GF-D8 (cell line): ENCODE measurements at places on chromosomes 4 and X.

GRCh38 chr4:183011213-183011907 lies 87.7 kb upstream of the WWC2 start:
- DNase-seq: no peak

- DNase-seq: no peak
These were observed 872 bp upstream of the TEC start for GRCh38 chr4:48270523-48270897.

DNA sequence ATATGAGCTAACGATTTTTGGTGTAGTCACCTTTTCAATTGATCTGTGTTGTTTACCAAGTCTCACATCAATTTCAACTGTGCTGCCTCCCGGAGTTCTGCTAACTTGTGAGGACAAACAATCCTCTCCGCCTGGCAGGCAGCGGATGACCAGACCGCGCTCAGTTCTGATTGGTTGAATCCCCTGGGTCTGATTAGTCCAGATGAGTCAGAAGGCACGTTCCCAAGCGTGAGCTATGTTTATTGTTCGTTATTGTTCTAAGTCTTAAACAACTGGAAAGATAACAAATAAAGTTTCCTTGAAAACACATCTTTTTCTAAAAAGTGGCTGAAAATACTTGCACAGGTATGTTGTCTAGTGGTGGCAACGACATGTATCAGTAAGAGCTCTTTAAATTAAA lies 37.9 kb upstream of the TRPC3 start:
- no peak for DNase-seq

- peak; percentile 7 for DNase-seq
These were observed 119.7 kb downstream of the NFKB1 start for GRCh38 chr4:102620697-102621497.

DNA sequence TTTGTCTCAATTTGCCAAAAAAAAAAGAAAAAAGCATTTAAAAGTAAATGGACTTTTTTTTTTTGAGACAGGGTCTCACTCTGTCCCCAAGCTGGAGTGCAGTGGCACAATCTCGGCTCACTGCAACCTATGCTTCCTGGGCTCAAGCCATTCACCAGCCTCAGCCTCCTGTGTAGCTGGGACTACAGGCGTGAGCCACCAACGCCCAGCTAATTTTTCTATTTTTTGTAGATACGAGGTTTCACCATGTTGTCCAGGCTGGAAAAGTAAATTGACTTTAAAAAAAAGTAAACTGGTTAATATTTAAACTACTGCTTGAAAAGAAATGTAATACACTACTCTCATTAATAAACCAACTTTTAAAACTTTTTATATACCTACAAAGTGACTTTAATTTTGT lies 5.9 kb downstream of the AIFM1 start:
- no peak for DNase-seq

DNA sequence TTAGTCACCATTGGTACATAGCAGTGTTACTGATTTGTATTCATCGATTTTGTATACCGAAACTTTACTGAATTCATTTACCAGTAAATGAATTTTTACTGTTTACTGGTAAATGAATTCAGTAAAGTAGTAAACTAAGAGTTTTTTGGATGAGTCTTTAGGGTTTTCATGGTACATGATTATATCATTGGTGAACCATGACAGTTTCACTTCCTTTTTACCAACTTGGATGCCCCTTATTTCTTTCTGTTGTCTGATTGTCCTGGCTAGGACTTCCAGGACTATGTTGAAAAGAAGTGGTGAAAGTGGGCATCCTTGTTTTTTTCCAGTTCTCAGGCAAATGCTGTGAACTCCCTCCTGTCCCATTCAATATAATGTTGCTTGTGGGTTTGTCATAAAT lies 494.9 kb downstream of the GALNTL6 start:
- no peak for DNase-seq

- no peak for DNase-seq
These were observed 39.6 kb downstream of the FAM47C start for GRCh38 chrX:37047776-37048175.

- no peak for DNase-seq
These were observed 5.5 kb upstream of the TLR10 start for GRCh38 chr4:38788317-38788716.

- no peak for DNase-seq
These were observed 151.9 kb upstream of the SLC7A11 start for GRCh38 chr4:138393886-138394610.

DNA sequence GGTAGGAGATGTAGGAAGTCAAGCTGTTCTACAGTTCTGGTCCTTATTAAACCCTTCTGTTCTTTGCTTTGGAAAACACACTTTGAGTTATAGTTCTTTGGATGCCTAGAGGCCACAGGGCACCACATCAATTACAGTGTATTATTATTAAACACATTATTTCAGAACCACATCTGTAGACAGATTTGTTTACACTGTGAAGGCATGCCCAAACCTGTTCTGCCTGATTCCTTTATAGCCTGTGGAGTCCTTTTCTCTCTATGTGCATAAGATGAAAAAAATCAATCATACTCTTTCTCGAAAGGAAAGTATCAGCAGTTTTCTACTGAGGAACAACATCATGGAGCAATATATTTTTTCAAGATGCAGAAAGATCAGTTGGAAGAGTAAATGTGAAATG lies 371.3 kb upstream of the INTU start:
- DNase-seq: no peak

- no peak for DNase-seq
These were observed 208.1 kb downstream of the TRIML1 start for GRCh38 chr4:188347339-188347738.

DNA sequence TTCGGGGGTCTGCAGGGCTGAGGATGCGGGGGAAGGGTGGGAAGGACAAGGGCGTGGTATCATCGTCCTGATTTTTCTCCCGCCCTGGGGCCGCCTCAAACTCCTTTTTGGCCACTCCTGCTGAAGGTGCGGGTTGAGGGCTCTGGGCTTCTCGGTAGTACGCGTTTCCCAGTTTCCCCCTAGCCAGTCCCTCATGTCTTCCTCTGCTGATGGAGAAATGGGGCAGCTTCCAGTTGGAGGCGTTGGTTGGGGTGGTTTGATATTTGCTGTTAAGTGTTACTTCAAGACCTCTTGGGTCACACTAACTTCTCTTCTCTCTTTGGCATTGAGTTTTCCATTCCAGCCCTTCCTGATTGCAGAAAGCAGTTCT lies 482 bp downstream of the GSTCD start:
- DNase-seq: peak; percentile 27

DNA sequence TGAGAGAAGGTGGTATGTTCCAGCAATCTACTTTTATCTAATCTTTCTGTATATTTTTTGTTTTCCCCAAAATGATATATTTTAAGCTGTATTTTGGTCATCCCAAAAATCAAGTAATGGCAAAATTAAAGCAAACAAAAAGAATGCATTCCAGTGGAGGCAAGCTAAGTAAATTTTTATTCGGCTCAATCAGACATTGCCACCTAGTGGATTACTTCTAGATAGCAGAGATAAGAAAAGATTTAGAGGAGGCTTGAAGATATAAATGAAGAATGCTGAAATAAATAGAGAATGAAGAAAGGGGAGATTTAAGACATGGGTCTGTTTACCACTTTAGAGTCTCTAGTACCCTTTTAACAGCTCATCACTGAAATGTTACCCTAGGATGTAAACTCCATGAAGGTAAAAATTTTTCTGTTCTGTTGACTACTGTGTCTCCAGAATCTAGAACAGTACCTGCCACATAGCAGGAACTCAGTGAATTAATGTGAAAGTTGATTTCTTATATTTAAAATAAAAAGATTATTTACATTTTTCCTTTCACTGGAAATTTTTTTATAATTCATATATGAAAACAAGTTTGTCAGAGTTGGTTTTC lies 110.9 kb upstream of the ANK2 start:
- DNase-seq: no peak

DNA sequence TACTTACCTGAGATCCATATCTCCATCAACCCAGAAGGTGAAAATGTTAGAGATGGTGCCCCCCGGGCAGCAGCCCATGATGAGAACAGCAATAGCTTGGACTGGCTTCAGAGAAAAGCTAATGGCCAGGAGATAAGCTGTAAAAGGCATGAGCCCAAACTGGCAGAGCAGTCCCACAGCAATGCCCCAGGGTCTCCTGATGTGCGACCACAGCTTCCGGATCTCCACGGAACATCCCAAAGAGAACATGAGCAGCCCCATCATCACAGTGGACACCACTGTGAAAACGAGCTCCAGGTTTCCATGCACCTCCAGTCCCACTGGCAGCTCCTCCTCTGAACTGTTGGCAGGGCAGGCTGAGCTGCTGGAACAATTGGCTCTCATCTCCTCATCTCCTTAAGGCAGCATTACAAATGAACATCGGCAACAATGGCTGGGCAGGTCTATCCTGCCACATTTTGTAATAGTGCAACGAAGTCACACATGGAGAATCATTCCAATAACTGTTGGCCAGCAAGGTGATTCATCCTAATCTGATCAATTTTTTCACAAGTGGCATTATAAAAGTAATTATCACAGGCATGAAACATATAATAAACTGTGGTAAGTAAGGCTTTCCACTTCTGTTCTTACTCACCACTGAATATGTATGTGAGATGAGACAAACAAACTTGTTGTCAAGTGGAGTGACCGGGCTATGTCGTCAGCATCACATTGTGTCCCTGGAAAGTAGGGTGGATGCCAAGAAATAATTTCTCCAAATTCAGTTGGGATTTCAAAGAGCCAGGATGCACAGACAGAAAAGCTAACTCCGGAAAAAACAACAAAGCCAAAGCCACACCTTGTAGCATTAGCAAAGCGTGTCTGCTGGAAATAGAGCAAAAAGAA lies at the start of gene SLC10A6:
SLC10A6 (minus strand) TSS at position 653 of the 888 bp plus-strand sequence; CDS start at position 384, 269 bp downstream.
- DNase-seq: no peak

DNA sequence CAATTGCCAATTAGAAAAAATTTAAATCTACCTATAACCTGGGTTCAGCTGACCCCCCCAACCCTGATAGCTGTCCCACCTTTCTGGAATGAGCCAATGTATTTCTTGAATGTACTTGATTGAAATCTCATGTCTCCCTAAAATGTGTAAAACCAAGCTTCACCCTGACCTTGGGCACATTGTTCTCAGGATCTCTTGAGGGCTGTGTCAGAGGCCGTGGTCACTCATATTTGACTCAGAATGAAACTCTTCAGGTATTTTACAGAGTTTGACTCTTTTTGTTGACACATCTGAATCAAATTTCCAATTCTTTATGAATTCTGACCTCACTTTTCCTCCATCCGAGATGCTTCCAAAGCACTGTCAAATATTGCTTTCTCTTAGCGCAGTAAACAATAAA lies 115.3 kb upstream of the BEND4 start:
- DNase-seq: no peak

- no peak for DNase-seq
These were observed 609.3 kb downstream of the FSTL5 start for GRCh38 chr4:161554372-161554990.

DNA sequence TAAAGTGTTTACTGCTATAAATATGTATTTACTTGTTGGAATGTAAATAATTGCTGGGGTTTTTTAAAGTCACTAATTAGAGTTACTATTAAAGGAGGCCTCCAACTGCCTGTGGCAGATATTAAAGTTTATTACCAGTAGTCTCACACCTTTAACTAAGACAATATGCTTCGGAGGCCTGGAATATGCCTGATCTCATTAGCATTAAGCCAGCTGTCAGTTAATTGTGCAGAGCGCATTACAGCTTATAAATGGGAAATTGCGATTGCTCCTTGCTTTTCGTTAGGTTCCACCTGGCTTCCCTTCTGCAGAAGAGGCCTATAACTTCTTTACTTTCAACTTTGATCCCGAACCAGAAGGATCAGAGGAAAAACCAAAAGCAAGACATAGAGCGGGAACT lies 41.3 kb downstream of the CC2D2A start:
- no peak for DNase-seq

GRCh38 chr4:67694662-67695061 lies 6.3 kb downstream of the UBA6 start:
- no peak for DNase-seq

GRCh38 chr4:73730867-73731266 lies 9.5 kb upstream of the CXCL8 start:
- DNase-seq: peak; percentile 80

DNA sequence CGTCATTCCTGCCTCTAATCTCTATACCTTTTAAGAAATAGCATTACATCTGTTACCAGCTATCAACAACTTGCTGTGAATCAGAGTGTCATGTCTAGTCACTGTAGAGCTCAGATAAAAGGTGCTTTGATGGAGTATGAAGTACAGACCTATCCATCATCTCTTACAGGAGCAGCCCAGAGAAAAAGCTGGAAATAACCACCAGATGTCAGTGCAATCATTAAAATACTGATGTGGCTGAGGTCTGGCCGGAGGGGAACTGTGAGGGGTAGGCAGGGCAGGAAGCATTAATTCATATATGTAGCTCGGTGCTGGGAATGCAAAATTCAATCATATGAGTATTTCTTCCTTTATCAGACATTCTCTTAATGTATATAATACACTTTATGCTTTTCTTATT lies 100.6 kb downstream of the AKAP4 start:
- DNase-seq: no peak

DNA sequence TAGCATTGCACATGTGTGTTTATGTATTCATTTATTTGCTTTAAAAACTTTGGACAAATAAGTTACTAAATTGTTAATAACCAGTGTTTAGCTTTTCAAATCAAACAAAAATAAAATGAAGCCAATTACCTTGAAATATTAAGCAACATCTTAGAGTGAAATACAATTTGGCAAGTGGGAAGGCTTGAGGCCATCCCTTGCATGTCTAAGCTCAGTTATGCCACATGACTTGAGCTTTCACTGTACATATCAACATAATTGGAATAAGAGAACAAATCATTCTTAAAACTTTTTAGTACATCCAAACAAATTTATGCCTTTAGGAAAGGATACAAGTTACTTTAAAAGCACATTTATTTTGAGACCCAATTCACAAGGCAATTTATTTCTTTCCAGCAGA lies 640.6 kb downstream of the SPRY1 start:
- DNase-seq: no peak

GRCh38 chr4:148730082-148730640 lies 287.9 kb upstream of the NR3C2 start:
- no peak for DNase-seq

DNA sequence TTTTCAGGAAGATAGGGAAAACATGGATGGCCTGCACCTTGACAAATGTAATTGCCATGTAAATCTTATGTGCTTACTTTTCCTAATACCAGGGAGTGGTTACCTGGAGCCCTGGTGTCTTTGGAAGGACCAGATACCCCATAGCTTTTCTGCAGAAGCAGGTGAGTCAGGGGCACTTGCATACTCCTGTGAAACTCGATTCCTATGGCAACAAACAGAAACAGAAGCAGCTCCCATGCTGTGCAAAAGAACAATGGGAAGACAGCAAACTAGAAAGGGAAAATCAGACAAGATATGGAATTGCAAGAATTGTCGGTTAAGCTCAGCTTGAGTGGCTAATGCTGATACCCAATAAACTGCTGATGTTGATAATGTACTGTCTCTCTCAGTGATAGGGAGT lies 117.4 kb upstream of the AFF2 start:
- no peak for DNase-seq
